ENCODE measurements at places on chromosomes 4 and X. TPM values are rescaled to one million over a fixed set of nuclear protein-coding genes. Genes with fewer than 3 reads are reported as not detected.

Gene EOLA2
- total RNA-seq = 21.8 TPM

Gene SORCS2
- 0.27 TPM for total RNA-seq

Gene MAGEB2
- total RNA-seq = not detected

Gene DDIT4L
- 17.7 TPM for total RNA-seq

Gene PAGE2B
- not detected for total RNA-seq

Gene LRAT
- total RNA-seq = 0.57 TPM

Gene ADGRG4
- not detected for total RNA-seq

Gene SLC9A7
- total RNA-seq = 8.0 TPM

Gene SLITRK4
- 8.3 TPM for total RNA-seq

Gene GLRB
- 3.0 TPM for total RNA-seq

Gene MUC7
- not detected for total RNA-seq

Gene ASIC5
- not detected for total RNA-seq

Gene ESX1
- not detected for total RNA-seq

Gene SASH3
- total RNA-seq = not detected
